WTC11 (cell line): ENCODE measurements at places on chromosomes 2 and 18. TPM values are rescaled to one million over a fixed set of nuclear protein-coding genes. Genes with fewer than 3 reads are reported as not detected.

GRCh38 chr2:216316743-216317142, 55.5 kb downstream of the MARCHF4 start:
- no peak for DNase-seq
- H3K4me3 ChIP-seq, result no peak overlapping the region
- H3K27ac ChIP-seq, result no peak overlapping the region
- no peaks in the 10 kb centered on the region for H3K36me3 ChIP-seq

DNA sequence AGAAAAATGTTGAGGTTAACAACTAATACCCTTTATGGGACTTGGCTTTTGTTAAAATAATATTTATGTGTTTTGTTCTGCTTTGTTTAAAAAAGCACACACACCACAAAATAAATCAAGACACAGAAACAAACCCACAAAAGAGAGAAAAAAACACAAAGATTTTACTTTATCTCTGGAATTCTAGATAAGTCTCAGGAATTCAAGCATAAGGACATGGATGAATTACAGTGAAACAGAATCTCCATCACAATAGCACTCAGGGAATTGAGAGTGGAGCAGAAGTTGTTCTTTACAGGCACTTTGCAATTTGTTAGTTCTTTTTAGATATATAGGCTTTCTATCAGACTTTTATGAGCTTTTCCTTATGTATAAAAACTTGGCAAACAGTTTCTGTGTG, 360.9 kb upstream of the ZC3H15 start:
- no peaks in the 10 kb centered on the region for H3K36me3 ChIP-seq
- H3K27me3 ChIP-seq, result no peaks in the 10 kb centered on the region
- H3K4me1 ChIP-seq, result peaks cover 53% of the 10 kb centered on the region
- H3K27ac ChIP-seq, result peak overlapping the region; percentile 97
- H3K4me3 ChIP-seq, result peak overlapping the region; percentile 31

DNA sequence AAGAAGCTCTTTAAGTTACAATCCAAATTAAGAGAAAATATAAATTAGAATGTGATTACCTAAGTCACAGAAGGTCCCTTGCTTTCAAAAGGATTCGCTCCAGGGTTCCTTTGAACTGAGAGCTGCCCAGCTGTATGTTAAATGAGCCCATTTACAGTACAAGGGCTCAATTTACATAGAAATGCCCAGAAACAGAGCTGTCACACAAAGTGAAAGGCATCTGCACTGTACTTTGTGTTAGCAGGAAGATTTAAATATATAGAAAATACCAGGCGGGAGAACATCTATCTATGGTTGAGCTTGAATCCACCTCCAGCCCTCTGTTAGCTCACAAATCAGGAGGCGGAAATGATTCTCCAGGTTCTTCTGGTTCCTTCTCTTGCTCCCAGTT, 272.9 kb downstream of the PAX3 start:
- peaks cover 19% of the 10 kb centered on the region for H3K4me1 ChIP-seq
- peak overlapping the region; percentile 42; the same call in 1 of the 2 replicates for H3K4me3 ChIP-seq
- peak; percentile 28 for DNase-seq

GRCh38 chr18:37665346-37665745, 99.7 kb upstream of the CELF4 start:
- DNase-seq, result no peak
- peaks cover 40% of the 10 kb centered on the region for H3K4me1 ChIP-seq
- H3K4me3 ChIP-seq, result no peak overlapping the region
- no peak overlapping the region for H3K27ac ChIP-seq
- H3K36me3 ChIP-seq, result no peaks in the 10 kb centered on the region

GRCh38 chr18:79772865-79773696, 24.7 kb upstream of the KCNG2 start:
- H3K4me3 ChIP-seq, result no peak overlapping the region
- H3K4me1 ChIP-seq, result no peaks in the 10 kb centered on the region
- DNase-seq, result peak; percentile 5
- peak overlapping the region; percentile 7; the same call in 1 of the 2 replicates for H3K27ac ChIP-seq
- peaks cover 4% of the 10 kb centered on the region for H3K27me3 ChIP-seq

GRCh38 chr2:219010873-219011272, 17.7 kb upstream of the CRYBA2 start:
- H3K4me3 ChIP-seq, result no peak overlapping the region
- H3K36me3 ChIP-seq, result no peaks in the 10 kb centered on the region
- no peaks in the 10 kb centered on the region for H3K4me1 ChIP-seq
- H3K27me3 ChIP-seq, result peaks cover 57% of the 10 kb centered on the region
- DNase-seq, result no peak

DNA sequence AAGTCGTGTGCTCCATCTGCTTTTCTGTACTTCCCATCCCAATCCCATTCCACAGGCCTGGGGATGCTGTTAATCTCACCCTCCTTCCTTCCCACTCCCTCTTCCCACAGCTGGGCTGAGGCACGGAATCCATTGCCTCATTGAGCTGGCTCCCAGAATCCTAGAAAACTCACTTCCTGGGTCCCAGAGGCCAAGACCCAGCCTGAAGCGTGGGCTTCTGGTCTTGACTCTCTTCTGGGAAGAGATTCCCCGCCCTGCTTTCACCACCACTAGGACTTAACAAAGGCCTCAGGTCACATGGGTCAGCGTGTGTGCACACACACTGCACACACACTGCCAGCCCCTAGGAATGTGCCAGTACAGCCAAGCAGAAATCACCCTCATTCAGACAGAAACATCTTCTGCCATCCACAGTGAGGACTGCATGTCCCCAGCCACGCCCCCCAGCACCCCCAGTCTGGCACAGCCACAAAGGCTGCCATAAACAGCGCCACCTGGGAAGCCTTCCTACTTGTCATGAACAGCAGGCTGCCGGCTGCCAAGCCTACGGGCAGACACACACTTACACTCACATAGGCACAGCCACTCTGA, 165.8 kb downstream of the TNS1 start:
- H3K4me3 ChIP-seq, result no peak overlapping the region
- no peaks in the 10 kb centered on the region for H3K36me3 ChIP-seq
- no peak overlapping the region for H3K27ac ChIP-seq
- no peaks in the 10 kb centered on the region for H3K27me3 ChIP-seq

The DSG4 gene
- not detected in 3 replicates for total RNA-seq

DNA sequence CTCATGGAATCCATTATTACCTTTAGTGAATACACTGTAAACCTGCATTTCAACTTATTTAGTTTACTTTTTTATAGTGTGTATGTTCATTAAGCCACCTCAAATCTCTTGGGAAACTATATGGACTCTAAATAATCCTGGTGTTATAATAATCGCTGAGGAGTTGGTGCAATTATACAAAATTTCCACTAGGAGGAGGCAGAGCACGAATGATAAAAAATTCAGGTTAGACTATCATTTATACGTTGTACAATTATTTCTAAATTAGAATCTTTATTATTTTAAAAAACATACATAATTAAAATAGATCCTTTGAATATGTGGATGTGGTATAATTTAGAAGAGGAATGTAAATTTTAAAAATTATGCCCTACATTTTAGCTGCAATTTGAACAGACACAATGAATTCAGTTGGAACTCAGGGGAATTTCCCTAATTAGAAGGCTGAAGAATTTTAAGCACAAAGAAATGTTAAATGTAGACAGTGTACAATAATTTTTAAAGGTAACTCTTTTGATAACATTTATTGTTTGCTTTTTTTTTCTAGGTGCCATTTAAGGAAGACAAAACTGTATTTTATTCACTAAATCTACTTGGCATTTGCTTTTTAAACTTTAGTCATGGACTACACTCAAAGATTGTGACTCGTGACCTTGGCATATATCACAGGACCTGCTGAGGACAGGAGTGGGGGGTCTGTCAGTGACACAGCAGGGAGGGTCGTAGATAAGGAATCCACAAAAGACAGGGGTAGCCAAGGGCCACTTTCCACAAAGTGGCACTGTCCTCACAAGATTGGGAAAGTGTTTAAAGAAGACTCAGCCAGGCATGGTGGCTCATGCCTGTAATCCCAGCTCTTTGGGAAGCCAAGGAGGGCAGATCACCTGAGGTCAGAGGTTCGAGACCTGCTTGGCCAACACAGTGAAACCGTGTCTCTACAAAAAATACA, 45.5 kb downstream of the RAB12 start:
- no peak overlapping the region for H3K4me3 ChIP-seq
- H3K36me3 ChIP-seq, result peaks cover 18% of the 10 kb centered on the region
- peak overlapping the region; percentile 81 for H3K27ac ChIP-seq
- H3K27me3 ChIP-seq, result no peaks in the 10 kb centered on the region

- no peaks in the 10 kb centered on the region; the same call in 1 of the 2 replicates for H3K27me3 ChIP-seq
- H3K4me1 ChIP-seq, result no peaks in the 10 kb centered on the region
- H3K27ac ChIP-seq, result no peak overlapping the region
- DNase-seq, result no peak
- no peak overlapping the region for H3K4me3 ChIP-seq
- H3K36me3 ChIP-seq, result peaks cover 7% of the 10 kb centered on the region
These were observed 863.2 kb downstream of the SUCLG1 start for GRCh38 chr2:83595926-83596325.

The CYP27A1 gene
- 5.6 to 9.3 TPM (median 8.1 TPM) in 3 replicates for total RNA-seq

DNA sequence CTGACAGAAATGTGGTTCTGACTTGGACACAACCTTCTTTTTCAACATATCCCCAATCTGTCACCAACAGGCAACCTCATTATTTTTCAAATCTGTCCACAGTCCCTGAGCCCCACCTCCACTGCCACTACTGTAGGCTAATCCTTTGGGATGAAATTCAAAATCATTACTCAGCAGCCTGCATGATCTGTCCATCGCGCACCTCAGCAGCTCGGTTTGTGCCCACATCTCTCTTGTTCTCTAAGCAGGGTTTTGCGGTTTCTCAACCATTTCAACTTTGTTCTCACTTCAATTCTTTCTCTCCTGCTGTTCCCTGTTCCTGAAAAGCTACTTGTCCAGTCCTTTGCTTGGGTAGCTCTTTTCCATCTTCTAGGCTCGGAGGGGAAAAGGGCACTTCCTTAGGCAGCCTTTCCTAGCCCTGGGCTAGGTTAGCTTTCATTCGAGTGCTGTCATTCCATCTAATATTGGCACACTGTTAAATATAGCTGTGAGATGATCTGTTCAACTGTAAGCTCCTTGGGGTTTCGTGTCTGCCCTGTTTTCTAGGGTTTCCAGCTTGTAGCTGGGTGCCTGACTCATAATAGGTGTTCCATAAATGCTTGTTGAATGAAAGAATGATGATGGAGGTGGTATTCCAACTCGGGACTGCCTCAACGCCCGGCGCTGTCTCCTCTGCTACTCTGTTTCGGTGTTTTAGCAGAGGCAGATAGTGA, 653 bp upstream of the ANKAR start:
- H3K4me3 ChIP-seq, result peak overlapping the region; percentile 62
- H3K36me3 ChIP-seq, result peaks cover 21% of the 10 kb centered on the region

The PAX3 gene
- total RNA-seq, result not detected in 3 replicates

The XDH gene
- total RNA-seq, result 3.0 to 3.7 TPM (median 3.7 TPM) in 3 replicates

GRCh38 chr2:84866122-84866521, 14.8 kb downstream of the TRABD2A start:
- peaks cover 12% of the 10 kb centered on the region for H3K4me1 ChIP-seq
- peaks cover 3% of the 10 kb centered on the region; the same call in 1 of the 2 replicates for H3K27me3 ChIP-seq
- no peaks in the 10 kb centered on the region for H3K36me3 ChIP-seq
- no peak overlapping the region for H3K4me3 ChIP-seq

The MYO3B gene
- total RNA-seq, result 0.44 to 0.62 TPM (median 0.50 TPM) in 3 replicates

GRCh38 chr2:15912203-15912602, 28.1 kb upstream of the MYCN start:
- no peak for DNase-seq
- H3K36me3 ChIP-seq, result no peaks in the 10 kb centered on the region
- H3K4me1 ChIP-seq, result 0 out of 2 replicates have a peak, but pooled peaks cover 4% of the 10 kb centered on the region

GRCh38 chr2:240593703-240594451, 7.3 kb downstream of the CAPN10 start:
- H3K36me3 ChIP-seq, result 0 out of 2 replicates have a peak, but pooled peaks cover 2% of the 10 kb centered on the region
- peaks cover 2% of the 10 kb centered on the region for H3K4me1 ChIP-seq
- H3K27ac ChIP-seq, result no peak overlapping the region
- H3K27me3 ChIP-seq, result no peaks in the 10 kb centered on the region
- no peak overlapping the region for H3K4me3 ChIP-seq
- DNase-seq, result peak; percentile 5

The EFR3B gene
- total RNA-seq, result 8.9 to 10.1 TPM (median 9.7 TPM) in 3 replicates
